Central memory CD8-positive, alpha-beta T cell (primary cell): ENCODE measurements at places on chromosomes 6 and 20.

DNA sequence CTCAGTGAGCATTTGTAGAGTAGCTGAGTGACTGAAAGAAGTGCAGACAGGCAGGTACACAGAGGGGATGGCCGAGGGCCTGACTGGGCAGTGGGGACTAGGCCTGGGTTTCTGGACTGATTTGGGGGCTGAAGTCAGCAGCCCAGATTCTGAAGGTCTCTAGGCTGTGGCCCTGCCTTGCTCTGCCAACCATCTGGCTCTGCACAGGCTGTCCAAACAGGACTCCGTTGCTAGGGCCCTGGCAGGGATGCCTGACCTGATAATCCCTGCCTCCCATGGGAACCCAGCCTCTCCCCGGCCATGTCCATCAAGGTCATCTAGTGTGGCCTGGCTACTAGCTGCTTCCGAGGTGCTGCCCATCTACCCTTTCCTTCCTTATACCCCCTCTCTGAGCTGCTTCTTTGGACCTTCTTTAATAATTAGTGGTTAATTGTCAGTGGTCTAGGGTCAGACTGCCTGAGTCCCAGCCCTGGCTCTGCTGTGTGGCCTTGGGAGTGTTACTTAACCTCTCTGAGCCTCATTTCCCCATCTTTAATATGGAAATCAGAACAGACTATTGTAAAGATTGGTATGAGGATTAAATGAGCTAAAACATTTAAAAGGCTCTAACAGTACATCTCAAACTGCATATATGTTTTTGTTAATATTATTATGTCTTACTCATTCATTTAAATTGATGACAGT is 137.9 kb downstream of the VEGFA start:
- DNase-seq = no peak

DNA sequence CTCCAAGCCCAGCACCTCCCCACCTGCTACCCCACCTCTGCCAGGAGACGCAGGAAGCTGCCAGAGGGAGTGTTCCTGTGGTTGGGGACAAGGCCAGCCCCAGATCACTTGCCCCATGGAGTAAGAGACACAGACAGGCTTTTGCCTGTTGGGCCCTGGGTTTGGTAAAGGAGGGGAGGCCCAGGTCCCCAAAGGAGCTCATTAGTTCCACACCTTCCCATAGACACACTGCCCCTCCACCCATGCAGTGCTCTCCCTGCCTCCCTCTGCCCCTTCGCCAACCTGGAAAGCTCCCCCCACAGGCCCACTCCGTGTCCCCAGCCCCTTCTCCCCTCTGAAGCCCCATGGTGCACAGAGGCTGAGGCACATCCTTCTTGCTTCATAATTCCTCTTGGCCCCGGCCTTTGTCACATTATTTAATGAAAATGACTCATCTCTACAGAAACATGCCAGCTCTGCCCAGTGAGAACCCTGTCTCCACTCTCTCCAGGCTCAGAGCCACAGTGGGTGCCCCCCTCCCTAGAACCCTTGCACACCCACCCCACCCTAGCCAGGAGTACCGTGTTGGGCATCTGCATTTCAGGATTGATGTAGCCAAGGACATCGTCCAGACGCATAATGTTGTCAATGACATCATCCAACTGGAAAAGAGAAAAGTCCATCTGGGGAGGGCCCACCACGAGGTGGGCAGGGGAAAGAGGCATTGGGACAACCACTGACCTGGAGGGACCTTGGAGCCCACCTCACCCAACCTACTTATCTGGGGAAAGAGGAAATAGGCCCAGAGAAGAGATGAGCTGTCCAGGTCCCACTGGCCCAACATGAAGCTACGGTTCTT is 46.0 kb downstream of the TFEB start:
- no peak for DNase-seq

- DNase-seq = no peak
Observed at GRCh38 chr6:162951164-162951743, 223.5 kb downstream of the PACRG start.

- DNase-seq = no peak
Observed at GRCh38 chr6:143233554-143234285, 173.0 kb downstream of the AIG1 start.

DNA sequence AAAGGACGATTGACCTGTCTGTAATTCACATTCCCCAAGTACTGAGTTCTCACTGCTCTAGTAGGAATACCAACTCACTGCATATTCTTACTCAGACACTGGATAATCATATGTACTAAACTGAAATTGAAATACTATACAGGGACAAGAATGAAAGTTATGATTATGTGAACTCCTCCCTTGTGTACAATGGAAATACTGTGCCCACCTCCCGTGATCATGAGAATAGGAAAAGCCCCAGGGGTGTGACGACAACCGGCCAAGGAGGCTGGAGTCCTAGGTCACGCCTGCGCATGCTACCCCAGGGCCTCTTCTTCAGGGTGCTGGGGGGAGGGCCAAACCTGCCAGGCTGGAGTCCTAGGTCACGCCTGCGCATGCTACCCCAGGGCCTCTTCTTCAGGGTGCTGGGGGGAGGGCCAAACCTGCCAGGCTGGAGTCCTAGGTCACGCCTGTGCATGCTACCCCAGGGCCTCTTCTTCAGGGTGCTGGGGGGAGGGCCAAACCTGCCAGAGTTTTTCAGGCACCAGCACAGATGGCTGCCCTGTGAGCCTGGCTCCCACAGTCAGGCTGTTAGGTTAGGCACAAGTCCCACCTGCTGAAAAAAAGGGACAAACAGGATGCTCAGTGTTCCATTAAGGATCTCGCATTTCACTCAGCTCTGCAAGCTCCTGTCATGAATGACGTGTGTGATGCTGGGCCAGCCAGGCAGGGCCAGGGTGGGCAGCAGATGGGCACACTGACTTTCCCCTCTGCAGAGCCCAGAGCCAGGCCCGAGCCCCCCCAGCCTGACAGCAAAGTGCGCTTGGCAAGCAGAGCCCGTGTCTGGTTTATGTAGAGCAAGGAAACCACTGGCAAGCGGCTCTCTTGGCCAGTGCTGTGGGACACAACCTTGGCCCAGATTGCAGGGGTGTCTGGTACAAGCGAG is 107.7 kb downstream of the FOXF2 start:
- no peak for DNase-seq

DNA sequence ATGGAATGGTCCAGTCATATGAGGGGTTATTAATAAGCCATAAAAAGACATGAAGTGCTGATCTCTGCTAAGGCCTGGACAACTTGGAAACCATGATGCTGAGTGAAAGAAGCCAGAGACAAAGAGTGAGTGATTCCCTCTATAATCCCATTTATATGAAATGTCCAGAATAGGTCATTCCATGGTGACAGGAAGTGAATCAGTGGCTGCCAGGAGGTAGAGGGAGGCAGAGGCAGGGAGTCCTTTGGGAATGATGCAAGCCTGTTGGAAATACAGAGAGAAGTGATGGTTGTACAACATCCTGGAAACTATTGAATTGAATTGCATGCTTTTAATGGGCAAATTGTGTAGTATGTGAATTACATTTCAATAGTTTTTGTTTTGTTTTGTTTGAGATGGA is 26.4 kb downstream of the ANKRD60 start:
- no peak for DNase-seq

- no peak for DNase-seq
Observed at GRCh38 chr6:64143101-64143500, 507.5 kb downstream of the PHF3 start.

DNA sequence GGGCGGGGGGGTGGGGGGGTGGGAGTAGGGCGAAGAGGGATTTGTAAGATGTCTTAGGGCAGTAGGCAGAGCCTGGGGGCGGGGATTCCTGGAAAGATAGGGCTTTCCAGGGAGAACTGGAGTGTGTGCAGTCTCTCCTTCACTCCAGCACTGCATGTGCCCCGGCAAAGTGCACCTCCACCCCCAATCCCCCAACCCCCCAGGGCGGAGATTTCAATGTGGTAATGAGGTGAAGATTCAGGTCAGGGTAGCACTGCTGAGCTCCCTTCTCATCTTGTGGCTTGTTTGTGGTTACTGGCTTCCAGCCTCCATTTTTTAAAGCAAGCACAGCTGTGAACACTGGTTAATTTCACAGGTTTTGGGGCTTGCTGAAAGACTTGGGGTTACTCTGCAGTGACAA is 5.9 kb downstream of the TMEM239 start:
- peak; percentile 57 for DNase-seq
